ENCODE measurements at places on chromosomes 11 and 22.

- no peak for DNase-seq
Measured at GRCh38 chr11:27088353-27088752, 47.7 kb downstream of the BBOX1 start.

DNA sequence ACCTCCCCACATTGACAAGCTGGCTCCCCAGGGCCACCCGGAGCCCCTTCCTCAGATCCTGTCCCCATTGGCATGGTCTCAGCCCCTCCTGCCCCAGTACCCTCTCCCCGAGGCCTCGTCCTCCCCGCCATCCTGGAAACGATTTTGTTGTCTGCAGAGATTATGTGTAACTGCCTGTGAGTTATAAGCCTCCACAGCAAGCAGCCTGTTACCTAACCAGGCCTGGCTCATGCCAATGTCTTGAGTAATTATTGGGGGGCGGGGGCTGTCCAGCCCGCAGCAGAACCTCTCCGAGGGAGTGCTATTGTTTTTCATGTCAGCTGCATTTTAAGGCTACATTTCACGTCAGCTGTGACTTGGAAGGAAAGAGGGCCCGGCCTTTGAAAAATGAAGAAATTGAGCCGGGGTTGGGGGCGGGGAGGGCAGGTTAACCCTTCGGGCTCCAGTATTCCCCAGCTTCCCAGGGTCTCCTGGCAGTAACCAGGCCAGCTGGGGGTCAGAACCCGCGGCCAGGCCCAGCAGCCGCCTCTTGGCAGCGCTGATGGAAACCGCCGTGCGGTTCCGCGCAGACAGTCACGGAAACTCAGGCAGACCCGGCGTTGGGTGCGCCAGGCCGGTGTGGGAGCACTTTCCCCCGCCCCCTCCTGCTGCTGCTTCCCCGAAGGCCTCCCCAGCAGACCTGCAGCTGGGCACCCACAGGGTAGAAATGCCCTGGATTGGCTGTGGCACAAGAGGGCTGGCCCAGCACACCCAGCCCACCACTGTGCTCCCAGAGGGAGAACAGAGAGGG lies 59.5 kb downstream of the CDKN1C start:
- DNase-seq = peak; percentile 27

DNA sequence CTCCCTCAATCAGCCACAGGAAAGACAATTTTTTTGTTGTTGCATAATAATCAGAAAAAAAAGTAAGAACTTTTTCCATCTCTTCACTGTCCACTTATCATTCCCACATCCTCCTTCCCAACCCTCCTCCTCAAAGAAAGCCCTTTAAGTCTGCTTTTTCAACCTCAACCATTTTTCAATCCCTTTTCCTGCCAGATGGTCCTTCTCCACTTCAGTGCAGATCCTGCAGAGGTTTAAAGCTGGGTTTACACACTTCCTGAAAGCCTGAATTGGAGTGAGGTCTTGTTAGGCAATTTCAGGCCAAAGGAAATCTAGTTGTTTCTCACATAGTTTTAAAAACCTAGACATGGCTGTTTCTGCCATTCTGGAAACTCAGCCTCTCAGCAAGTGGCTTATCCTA lies 78.3 kb downstream of the RPL27A start:
- DNase-seq = no peak

GRCh38 chr11:64675450-64676260 lies 47.3 kb downstream of the NRXN2 start:
- DNase-seq = no peak

DNA sequence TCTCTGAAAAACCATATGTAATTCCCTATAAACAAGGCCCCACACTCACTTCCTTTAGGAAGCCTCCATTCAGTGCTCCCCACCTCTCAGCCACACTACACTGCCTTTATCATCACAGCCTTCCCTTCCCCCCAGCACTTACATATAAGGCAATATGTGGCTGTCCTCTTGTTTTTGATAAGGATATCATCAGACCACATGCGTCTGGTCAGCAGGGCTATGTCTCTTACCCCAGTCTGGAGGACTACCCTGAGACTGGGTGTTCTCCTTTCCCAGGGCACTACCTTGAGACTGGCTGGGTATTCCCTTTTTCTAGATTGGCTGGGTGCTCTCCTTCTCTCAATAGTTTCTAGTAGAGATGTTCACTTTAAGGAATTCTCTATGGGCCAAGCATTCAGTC lies 7.8 kb downstream of the KCNE3 start:
- DNase-seq = no peak

DNA sequence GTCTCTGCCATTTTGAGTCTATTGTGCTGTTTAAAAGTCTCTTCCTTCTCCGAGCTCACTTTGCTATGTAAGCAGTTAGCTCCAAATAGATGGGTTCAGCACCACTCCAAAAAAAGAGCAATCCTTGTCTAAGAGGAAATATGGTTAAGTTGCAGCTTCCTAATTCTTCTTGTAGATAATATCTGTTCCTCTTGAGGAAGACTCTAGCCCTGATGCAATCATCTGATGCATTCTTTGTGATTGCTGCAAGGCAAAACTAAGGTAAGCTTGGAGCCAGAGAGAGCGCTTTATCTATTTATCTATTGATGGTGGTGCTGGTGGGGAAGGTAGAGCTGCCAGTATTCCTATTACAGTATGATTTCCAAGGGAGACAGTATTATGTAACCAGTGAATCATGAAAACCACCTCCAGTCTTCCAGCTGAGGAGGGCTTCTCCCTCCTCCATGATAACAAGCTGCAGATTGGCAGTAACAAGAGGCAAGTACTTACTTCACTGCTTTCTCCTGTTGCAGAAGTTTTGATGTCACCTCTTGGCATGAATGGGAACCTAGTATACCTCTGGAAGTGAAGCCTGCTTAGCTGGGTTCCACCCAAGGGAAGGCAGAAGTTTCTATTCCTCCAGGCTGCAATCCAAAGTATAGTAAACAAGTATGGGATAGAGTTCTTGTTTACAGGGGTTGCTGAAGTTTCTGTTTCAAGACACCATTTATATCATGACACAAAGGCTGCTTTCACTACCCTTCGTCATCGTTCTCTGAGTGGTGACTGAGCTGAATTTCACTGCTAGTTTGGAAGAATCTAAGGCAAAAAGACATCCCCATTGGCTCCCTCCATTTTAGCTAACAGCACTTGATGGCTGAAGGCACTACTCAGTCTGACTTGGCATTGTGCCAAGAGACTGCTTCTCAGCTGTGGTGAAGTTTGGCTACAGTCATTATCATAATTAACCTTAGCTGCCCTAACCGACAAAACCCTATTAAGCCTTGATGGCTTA lies 49.7 kb downstream of the FDX1 start:
- no peak for DNase-seq

DNA sequence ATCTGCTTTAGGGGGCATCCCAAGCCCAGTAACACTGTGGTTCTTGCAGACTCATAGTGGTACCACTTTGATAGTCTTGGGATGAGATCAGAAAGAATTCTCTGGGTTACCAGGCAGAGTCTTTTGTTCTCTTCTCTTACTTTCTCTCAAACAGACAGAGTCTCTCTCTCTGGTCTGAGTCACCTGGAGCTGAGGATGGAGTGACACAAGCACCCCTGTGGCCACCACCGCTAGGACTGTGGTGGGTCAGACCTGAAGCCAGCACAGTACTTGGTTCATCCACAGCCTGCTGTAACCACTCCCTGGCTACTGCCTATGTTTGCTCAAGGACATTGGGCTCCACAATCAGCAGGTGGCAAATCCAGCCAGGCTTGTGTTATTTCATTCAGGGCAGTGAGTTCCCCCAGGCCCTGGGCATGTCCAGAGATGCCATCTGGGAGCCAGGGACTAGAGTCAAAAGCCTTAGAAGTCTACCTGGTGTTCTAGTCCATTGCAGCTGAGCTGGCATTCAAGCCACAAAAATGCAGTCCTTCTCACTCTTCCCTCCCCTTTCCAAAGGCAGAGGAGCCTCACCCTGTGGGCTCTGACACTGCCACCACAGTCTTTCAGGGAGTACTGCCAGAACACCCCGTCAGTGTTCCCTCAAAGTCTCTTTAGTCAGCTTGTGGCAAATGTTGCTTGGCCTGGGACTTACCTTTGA lies 29.9 kb downstream of the ENDOD1 start:
- no peak for DNase-seq

DNA sequence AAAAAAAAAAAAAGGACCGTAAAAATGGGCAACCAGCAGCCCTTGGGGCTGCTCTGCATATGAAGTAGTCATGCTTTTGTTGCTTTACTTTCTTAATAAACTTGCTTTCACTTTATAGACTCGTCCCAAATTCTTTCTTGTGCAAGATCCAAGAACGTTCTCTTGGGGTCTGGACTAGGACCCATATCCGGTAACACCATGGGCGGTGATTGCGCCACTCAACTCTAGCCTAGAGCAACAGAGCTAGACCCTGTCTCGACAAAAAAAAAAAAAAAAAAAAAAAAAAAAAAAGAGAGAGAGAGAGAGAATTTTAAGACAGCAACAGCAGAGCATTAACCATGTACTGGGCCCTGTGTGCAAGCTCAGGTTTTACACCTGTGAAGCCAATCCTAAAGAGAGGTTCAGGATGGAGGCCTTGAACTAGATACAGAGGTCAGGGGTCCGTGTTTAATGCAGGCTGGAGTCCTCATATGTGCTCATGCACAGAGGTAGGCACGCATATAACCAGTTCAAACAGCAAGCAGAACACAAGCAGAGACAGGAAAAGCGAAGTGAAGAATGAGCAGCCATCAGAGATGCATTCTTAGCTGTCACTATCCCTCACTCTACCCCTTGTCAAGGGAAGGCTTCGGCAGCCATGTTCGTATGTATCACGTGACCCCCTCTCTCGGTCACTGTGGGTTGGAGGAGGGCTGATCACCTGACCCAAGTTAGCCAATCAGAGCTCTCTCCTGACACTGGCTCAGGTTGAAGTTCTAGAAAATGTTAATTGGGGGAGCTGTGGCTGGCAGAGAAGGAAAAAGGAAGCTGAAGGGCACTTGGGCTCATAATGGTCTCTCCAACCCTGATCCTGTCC lies 16.7 kb upstream of the SYT12 start:
- DNase-seq = peak; percentile 38

DNA sequence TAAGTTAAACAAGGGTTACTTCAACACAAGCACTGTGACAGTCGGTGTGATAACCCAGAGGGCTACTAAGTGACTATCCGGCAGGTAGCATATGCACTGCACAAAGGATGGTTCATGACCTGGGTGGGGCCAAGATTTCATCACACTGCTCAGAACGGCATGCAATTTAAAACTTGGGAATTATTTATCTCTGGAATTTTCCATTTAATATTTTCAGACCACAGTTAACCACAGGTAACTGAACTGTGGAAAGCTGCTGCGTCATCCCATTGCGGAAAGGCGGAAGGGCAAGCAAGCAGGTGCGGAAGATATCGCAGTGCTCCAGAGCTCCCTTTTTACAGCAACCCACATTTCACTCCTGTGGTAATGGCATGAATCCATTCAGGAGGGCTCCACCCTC lies 540.8 kb downstream of the INSC start:
- DNase-seq = no peak

GRCh38 chr22:25656724-25657123 lies 85.3 kb upstream of the MYO18B start:
- DNase-seq = no peak

- DNase-seq = no peak
Measured at GRCh38 chr22:24097961-24098391, 83.3 kb upstream of the SUSD2 start.

- no peak for DNase-seq
Measured at GRCh38 chr11:131467645-131468394, 97.4 kb downstream of the NTM start.

GRCh38 chr22:21101877-21102638 lies 56.3 kb downstream of the LRRC74B start:
- DNase-seq = no peak

- no peak for DNase-seq
Measured at GRCh38 chr11:95379479-95379878, 148.5 kb upstream of the SESN3 start.

GRCh38 chr22:19121631-19122142 lies 525 bp downstream of the DGCR2 start:
- DNase-seq = peak; percentile 33

- DNase-seq = no peak
Measured at GRCh38 chr11:118623269-118623655, 15.8 kb downstream of the PHLDB1 start.

DNA sequence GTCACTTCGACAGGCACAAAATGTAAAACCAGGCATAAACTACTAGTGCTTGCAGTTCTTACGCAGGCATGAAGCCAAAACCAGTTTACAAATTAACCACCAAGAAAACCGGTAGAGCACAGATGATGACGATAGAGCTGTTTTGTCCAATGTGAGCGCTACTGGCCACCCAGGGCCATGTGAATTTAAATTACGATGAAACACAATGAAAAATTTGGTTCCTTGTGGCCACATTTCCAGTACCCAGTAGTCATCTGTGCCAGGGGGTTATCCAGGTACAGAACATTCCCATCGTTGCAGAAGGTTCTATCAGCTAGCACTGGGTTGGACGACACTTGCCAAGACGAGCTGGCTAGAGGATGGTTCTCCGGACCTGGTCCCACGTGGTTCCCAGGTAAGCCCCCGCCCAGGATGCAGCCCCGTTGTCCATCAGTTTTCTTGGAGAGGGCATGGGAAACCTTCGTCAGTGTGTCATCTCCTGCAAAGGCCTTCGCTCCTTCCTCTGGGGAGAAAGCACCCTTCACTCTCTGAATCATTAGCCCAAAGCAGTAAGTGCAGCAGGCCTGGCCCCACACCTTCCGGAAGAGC lies 1.1 kb upstream of the CD81 start:
- no peak for DNase-seq

DNA sequence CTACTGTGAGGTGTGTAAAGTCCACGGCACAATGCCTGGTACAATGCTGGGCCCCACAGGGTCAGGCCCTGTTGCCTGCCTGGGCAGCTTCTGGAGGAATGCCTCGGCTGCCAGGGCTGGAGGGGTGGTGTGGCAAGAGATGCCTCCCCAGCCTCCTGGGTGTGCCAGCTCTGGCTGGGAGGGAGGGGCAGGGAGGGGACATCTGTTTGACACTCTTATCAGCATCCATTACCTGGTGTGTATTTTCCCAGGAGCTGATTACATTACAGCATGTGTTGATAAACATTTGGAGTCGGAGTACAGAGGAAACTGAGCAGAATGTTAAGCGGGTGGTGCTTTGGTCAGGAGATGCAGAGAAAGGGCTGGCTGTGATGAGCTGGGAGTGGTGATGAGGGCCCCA lies 11.0 kb upstream of the NECTIN1 start:
- DNase-seq = no peak

DNA sequence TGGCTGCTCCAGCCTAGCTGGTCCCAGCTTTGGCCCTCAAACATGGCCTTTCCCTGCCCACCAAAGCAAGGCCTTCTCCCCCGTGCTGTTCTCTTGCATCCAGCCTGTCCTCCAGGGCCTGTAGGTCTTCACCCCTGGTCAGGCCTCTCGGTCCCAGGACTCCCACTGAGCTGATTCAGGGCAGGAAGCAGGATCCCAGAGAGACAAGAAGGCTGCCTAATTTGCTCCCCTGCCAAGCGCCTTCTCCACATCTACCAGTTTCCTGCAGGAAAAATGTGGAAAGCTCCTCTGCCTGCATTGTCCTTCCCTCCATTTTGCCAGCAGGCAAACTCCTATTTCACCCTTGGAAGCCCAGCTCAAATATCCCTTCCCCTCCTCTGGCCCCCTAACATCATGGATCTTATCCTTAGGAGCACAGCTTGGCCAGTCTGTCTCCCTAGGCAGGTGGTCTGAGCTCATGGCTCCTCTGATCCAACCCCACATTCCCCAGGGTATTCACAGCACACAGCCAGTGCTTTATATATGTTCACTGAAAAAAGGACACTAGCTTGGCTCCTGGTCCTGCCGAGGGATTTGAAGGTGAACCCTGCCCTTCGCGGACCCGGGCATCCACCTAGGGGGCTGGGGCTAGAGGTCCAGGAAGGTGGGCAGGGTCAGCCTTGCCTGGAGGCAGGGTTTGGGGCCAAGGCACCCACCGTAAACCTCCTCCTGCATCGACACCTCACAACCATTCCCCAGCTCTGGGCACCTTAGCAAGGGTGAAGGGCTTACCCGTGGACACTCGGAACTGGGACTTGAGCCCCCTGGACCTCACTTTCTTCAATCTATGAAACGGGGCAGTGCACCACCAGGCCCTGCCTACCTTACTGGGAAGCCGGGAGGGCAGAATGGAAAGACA lies 968 bp downstream of the RHBDD3 start:
- DNase-seq = no peak
